NCI-H2171 (cell line): ENCODE measurements at places on chromosomes 1 and 21.

DNA sequence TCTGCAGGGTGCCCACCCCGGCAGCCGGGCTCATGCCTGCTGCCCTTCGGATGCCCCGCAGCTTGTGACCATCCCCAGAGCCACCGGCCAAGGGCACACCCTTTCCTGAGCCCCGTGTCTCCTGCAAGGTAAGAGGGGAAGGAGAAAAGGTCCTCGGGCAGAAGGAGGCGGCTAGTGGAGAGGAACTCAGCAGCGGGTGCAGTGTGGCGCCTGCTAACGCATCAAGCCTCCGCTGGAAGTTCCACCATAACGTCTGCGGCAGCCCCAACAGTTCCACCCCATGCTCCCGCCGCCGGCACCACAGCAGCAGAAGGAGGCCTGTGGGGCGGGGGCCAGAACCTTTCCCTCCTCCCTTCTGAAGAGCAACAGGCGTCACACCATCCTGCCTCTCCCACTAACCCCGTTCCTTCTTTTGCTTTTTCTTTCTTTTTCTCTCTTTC, 990 bp downstream of the VWA5B1 start:
- DNase-seq = no peak

GRCh38 chr1:156502391-156502893, 1.9 kb upstream of the MEF2D start:
- no peak for DNase-seq

DNA sequence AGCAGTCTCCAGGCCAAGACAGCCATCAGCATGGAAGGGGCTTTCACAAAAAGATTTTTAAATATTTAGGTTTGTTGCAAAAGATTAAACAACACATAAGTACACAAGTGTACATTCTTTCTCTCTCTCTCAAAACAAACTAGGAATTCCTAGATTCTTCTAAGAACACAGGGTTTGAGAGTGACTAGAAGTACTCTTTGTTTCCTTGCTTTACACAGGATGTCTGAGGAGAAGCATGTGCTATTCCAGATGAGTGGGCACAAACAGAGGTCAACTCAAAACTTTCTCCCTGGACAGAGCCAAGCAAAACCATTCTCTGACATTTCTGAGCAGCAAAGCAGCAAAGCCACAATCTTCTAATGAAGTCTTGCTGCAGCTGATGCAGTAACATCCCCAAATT, 210.6 kb upstream of the HOOK1 start:
- no peak for DNase-seq

DNA sequence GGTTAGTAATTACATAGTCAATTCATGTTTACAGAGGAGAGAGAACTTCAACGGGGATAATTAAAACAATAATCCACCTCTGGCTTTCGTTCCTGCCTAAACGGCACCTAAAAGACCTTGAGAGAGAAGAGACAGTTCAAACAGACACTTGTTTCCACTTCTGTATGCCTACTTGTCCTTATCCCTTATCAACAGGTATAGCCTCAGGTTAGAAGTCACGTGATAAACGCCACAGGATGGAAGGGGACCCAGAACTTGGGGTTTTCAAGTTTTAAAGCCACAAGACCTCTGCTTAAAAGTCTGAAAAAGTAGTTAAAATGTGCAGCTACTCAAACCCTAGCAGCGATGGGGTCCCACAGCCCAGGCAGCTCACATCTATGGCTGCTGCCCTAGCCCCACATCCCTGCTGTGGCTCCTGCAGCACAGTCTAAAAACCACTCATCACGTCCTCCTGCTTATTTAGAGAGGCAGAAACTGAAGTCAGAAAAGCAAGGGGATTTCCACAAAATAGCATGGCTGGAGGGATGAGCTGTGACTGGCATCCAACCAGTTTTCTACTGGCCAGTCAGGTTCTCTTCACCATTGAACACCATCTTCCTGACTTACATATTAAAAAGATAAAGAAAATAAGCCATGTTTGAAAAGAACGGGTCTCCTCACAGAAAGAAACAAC, 51.2 kb upstream of the SEC16B start:
- DNase-seq = no peak

DNA sequence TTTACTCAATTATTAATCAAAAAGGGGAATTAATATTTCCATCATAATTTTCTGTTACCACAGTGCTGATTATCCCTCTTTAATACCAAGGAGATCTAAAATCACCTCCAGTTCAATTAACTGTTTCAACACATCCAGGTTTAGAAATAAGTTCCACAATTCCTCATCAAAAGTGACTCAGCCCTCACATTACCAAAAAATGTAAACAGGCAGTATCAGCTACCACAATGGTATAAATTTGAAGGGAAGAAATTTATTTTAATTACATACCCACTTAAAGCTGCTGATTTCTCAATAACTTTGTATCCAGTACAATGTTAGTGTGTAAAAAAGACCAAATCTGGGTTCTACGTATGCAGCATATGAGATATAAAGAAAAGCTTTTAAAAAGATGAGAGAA, 51.9 kb downstream of the EIF4G3 start:
- DNase-seq = no peak

- DNase-seq = no peak
These were observed 1085.7 kb downstream of the NCAM2 start for GRCh38 chr21:22083899-22084298.

DNA sequence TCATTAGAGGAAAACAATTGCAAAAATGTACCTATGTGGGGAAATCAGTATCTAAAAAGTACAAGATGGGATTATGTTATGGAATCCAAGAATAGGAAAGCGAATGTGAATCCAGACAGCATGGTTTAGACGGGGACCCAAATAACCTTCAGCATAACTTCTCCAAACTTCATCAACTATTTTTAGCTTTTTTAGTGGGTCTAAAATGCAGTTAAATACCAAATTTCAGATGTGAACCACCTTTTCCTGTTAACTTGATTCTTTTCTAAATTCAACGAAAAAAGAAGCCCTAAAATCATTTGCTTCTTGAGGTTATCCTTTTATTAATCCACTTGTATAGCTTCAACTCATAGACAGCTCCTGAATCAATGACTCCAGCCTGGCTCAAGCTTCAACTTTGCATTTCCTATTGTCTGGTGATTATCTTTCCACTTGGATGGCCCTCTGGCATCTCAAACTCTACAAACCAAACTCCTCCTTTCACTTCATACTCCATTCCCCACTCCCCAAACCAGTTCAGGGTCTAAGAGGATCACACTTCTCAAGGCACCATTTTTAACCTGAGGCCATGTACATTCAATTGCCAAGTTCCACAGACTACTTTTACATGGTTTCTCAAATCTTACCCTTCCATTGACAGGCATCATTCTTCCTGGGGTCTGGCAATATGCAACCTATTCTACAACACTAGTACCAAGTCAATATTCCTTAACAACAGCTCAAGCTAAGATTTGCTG, 7.4 kb downstream of the ERRFI1 start:
- DNase-seq = no peak

GRCh38 chr21:36415375-36415774, 30.2 kb downstream of the CHAF1B start:
- DNase-seq = no peak

DNA sequence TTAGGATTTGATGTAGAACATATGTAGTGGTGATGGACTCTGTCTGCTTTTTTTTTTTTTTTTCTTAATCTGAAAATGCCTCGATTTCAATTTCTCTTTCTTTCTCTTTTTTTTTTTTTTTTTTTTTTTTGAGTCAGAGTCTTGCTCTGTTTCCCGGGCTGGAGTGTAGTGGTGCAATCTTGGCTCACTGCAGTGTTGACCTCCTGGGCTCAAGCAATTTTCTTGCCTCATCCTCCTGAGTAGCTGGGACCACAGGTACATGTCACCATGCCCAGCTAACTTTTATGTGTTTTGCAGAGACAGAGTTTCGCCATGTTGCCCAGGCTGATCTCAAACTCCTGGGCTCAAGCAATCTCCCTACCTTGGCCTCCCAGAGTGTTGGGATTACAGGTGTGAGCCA, 17.4 kb downstream of the MAST2 start:
- no peak for DNase-seq

- no peak for DNase-seq
These were observed 196.3 kb downstream of the SDCCAG8 start for GRCh38 chr1:243452092-243452491.
